ENCODE measurements at places on chromosomes 5 and 9.

DNA sequence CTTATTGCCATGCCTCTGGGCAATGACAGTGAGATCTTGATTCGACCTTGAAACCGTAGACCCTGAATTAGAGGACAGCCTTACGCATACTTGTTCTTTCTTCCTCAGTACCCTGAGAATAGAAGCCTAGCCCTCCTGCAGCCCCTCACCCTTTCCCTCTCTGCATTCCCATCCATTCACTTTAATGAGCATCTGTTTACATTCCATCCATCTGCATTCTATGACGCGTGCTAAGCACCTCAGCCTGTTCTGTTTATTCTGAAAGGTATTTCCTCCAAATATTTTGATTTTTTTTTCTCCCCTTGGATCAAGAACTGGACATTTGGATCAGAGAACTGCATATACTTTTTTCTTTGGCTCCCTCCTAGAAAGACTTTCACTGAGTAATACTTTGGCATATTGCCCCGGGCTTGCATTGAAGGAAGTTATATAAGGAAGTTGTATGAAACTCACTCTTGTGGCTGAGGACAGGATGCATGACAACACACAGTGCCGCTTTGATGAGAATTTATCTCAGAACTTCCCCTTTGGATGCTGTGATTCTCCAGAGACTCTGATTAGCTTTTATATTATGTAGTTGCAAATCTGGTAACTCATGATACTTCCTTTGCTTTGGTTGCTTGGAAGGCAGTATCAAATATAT lies 15.7 kb downstream of the TMEM8B start:
- no peak for DNase-seq

DNA sequence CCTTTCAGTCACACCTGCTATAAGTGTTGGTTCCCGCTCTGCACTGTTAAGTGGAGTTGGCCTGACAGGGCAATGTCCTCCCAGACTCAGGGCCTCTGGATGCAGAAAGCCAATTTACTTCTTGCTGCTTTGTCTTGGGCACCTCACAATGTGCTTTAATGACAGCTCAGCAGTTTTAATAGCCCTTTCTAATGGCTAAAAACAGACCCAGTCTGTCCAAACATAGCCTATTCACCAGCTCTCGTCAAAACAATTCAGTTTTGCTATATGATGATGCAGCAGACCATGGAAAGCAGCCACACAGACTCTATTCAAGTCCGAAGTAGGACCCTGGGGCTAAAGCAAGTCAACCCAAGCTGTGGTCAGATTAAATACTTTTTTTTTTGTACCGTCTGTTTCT lies 529.1 kb upstream of the SEMA6A start:
- no peak for DNase-seq

GRCh38 chr5:135654761-135655467 lies 76.1 kb upstream of the CXCL14 start:
- no peak for DNase-seq

GRCh38 chr5:154595662-154596061 lies 117.6 kb upstream of the HAND1 start:
- no peak for DNase-seq

GRCh38 chr9:33221568-33221884 lies 18.4 kb upstream of the SPINK4 start:
- no peak for DNase-seq

DNA sequence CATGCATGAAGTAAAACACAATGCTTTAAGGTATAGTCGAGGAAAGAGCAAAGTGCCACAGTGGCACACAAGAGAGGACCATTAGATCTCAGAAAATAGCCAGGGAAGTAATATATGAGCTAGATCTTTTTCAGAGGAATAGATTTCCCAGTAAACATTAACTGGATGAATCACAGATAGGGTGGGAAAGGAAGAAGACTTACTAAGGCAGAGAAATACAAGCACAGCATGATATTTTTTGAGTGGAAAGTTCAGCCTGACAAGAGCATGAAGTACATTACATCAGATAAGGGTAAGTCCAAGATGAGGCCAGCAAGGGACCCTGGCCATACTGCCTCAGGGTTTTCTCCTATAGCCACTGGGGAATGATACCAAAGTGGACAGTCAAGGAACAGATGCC lies 804.6 kb upstream of the DMAC1 start:
- DNase-seq: no peak

GRCh38 chr5:120122703-120123102 lies 341.4 kb upstream of the PRR16 start:
- no peak for DNase-seq

- no peak for DNase-seq
These were observed 20.8 kb downstream of the MARCHF6 start for GRCh38 chr5:10374046-10375022.

GRCh38 chr5:14263113-14263512 lies 120.0 kb downstream of the TRIO start:
- DNase-seq: no peak

DNA sequence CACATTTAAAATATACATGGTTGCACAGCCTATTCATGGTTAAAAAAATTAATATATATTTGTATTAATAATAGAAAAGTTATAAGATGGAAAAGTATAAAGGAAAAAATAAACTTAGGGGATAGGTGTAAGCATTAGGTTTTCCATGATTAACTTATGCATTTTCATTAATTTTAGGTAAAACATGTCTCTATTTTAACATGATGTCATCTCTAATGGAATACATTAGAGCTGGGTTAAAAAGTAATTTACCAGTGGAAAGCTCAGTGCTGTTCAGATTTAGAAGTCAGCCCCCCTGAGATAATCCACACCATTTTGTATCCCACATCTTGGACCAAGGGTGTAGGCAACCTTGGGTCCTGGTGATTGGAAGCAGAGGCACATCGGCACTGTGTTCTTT lies 49.7 kb downstream of the SNX24 start:
- DNase-seq: no peak

DNA sequence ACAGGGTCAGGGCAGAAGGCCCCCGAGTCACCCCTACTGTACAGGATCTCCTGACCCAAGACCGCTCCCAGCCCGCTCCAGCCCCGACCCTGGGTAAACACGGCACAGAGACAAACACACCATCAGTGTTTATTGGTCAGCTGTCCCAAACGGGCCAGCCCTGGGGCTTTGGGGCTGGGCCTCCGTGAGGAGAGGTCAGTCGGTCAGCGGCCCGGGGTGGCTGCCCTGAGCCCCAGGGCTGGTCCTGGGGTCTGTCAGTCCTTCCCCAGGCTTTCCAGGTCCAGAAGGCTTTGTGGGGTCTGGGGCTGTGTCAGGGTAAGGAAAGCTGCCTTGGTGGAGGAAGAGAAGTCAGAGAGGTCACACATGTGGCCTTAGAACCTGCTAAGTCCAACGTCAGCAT lies 2.7 kb downstream of the DPM2 start:
- DNase-seq: no peak

GRCh38 chr5:141742866-141743851 lies 61.1 kb upstream of the ARAP3 start:
- DNase-seq: no peak

GRCh38 chr5:37054391-37054790 lies 177.8 kb downstream of the NIPBL start:
- DNase-seq: no peak

GRCh38 chr5:14608169-14608568 lies 26.6 kb downstream of the OTULINL start:
- no peak for DNase-seq

DNA sequence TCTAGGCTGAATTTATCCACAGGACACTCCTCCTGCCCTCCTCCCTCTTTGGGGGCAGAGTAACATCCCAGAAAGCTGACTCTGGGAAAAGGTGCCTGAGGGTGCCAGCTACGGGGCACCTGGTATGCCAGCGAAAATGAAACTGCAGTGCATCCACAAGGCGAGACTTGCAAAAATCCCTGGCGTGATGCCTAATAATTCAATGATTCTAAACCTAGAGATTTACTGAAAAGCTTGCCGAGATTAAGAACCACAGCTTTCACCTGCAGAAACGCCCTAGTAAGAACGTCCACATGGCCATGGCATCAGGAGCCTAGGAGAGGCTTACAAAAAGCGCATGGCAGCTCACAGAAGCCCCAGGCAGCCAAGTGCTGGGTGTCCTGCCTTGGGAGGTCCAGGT lies 20.9 kb downstream of the CCNJL start:
- DNase-seq: no peak

DNA sequence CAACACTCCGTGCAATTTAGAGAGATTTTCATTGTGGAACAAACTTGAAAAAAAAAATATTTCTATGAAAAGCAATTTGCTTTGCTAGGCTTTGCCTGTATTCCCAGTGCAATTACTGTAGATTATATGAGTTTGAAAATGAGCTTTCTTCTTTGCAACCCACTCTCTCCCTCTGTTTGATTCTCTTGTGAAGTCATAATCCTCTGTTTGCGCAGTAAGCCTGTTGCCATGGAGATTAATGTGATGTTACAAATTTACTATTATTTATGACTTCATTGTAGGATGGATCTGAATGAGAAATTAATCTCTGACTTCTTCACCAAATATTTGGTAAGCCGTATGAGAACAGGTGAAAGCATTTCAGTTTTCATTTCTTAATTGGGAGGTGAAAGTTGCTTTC lies 320.3 kb downstream of the SPATA31D1 start:
- no peak for DNase-seq

DNA sequence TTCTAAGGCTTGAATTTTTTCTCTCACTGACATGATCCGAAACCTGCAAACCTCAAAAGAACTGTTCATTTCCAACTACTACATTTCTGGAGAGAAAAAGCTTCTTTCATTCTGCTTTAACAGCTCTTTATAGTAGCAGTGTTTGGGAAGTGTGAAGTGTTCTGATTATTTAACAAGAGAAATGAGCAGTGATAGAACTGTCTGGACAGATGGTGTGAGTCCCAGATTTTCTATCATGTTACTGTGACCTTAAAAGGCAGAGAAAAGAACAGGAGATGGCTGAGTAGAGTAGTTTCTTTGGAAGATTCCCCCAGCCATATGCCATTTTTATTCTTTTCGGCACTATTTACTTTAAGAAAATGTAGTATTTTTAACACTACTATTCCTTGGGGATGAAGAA lies 41.3 kb upstream of the TAL2 start:
- DNase-seq: no peak

- DNase-seq: no peak
These were observed 78.1 kb downstream of the CFAP95 start for GRCh38 chr9:69898714-69899209.

GRCh38 chr9:21317956-21318923 lies 13.1 kb upstream of the IFNA5 start:
- no peak for DNase-seq

DNA sequence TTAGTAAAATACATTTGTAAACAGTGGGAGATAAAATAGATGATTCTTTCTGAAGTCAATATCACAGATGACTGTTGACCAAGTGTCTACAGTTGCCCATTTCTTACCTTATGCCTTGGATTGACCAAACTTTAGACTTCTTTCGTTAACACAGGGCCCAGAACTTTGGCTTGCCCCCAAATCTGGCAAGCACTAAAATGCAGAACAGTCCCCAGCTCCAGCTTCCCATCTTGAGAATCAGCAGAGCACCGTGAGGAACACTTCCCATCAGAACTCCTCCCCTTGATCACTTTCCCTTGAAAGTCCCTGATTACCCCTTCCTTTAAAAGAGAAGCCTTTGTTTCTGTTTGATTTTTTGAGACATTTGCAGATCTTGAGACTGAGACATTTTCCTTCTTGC lies 1039.9 kb downstream of the TLE1 start:
- DNase-seq: no peak

DNA sequence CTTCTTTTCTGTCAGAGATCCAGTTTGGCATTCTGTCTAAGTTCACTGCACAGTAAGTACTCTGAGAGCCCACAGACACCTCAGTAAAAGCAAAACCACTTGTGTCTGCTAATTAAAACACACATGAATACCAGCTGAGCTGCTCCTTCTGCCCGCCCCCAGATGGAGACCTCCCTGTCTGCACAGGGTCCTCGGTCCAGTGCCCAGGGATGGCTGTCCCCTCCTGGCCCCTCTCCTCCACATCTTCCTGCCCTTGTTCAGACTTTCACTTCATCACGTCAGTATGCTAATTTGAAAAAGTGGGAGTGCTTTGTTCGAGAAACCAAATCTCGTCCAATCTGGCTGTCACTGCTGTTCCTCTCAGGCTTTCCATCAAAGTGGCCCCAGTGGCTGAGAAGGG lies 43.5 kb downstream of the LIX1 start:
- DNase-seq: no peak

DNA sequence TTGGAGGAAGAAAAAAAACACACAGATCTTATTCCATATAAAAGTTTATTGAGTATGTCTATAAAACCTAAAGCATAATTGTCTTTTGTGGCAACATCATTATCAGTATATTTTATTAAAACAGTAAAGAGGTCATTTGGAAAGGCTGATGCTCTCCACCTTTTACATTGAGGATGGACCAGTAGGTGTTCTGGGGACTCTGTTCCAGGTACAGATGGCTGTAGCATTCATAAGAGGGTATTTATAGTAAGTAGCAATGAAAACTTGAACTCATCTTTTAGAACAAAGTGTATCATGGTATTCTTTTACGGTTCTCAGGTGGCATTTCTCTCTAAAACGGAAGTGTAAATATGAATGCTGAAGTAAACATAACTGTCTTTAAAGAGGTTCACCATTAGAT lies 1.8 kb downstream of the GABRA6 start:
- DNase-seq: no peak

GRCh38 chr5:112973036-112973435 lies 3.6 kb upstream of the DCP2 start:
- no peak for DNase-seq

- no peak for DNase-seq
These were observed 146.8 kb upstream of the TBC1D2 start for GRCh38 chr9:98402019-98402840.

GRCh38 chr9:27304521-27304920 lies 7.6 kb upstream of the EQTN start:
- no peak for DNase-seq

- no peak for DNase-seq
These were observed 33.5 kb downstream of the GNA14 start for GRCh38 chr9:77614645-77615044.

DNA sequence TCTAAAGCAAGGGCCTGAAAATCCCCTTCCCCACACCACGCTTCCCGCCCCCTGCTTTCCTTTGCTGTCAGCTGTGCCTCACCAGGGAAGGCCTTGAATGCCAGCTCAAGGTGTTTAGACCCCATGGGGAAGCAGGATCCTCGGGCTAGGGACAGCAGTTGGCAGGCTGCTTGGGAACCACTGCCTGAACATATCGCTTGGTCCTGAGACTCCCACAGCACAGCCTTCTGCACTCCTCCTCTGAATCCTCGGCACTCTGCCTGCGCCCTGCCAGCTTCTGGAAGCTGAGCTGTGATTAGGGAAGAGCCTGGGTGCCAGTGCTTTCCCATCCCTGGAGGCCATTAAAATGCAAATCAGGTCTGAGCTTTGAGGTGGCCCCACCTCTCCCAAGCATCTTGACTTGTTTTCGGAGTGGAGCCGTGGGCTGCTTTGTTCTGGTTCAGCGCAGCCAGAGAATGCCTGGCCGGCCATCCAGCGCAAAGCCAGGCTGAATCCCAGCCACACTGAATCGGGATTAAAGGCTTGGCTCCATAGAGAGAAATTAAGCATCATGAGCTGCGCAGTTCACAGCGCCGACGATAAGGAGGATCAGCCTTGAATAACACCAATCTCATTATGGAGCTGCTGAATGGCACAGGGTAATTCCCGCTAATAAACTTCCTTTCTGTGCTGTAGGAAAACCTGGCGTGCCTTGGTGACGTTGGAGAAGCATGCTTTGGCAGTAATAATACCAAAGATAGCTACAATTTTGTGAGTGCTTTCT lies 40.0 kb downstream of the AMBP start:
- no peak for DNase-seq

GRCh38 chr9:136978073-136978864 lies 965 bp downstream of the PTGDS start:
- DNase-seq: no peak

Data from right lobe of liver (tissue), 6 donors.